ENCODE measurements at places on chromosomes 4 and X. TPM values are rescaled to one million over a fixed set of nuclear protein-coding genes. Genes with fewer than 3 reads are reported as not detected.
A peak's percentile ranks its signal among the peaks of the same experiment; 100 is the strongest.

L1CAM gene
- polyA plus RNA-seq, result 31.1 TPM

TGIF2LX gene
- not detected for polyA plus RNA-seq

VCX3A gene
- not detected for polyA plus RNA-seq

IGSF1 gene
- polyA plus RNA-seq, result not detected

SCRG1 gene
- polyA plus RNA-seq, result not detected

SH3D19 gene
- 19.4 TPM for polyA plus RNA-seq

DNA sequence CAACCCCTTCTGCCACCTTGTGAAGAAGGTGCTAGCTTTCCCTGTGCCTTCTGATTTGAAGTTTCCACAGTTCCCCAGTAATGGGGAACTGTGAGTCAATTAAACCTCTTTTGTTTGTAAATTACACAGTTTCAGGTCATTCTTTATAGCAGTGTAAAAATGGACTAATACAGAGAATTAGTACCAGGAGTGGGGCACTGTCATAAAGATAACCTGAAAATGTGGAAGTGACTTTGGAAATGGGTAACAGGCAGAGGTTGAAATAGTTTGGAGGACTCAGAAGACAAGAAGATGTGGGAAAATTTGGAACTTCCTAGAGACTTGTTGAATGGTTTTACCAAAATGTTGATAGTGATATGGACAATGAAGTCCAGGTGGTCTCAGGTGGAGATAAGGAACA lies 131.0 kb upstream of the HAND2 start:
- no peaks in the 10 kb centered on the region for H3K4me1 ChIP-seq
- H3K36me3 ChIP-seq, result no peaks in the 10 kb centered on the region
- no peak overlapping the region for H3K4me3 ChIP-seq
- DNase-seq, result no peak

GRCh38 chrX:49308604-49309269 lies 5.3 kb downstream of the GAGE10 start:
- no peak for DNase-seq
- H3K36me3 ChIP-seq, result no peaks in the 10 kb centered on the region
- no peaks in the 10 kb centered on the region for H3K27me3 ChIP-seq
- H3K27ac ChIP-seq, result no peak overlapping the region
- peaks cover 11% of the 10 kb centered on the region for H3K4me1 ChIP-seq

GRCh38 chr4:23068287-23068686 lies 375.6 kb downstream of the GBA3 start:
- no peaks in the 10 kb centered on the region for H3K27me3 ChIP-seq
- DNase-seq, result no peak
- H3K27ac ChIP-seq, result no peak overlapping the region
- H3K36me3 ChIP-seq, result no peaks in the 10 kb centered on the region
- no peak overlapping the region for H3K4me3 ChIP-seq

DNA sequence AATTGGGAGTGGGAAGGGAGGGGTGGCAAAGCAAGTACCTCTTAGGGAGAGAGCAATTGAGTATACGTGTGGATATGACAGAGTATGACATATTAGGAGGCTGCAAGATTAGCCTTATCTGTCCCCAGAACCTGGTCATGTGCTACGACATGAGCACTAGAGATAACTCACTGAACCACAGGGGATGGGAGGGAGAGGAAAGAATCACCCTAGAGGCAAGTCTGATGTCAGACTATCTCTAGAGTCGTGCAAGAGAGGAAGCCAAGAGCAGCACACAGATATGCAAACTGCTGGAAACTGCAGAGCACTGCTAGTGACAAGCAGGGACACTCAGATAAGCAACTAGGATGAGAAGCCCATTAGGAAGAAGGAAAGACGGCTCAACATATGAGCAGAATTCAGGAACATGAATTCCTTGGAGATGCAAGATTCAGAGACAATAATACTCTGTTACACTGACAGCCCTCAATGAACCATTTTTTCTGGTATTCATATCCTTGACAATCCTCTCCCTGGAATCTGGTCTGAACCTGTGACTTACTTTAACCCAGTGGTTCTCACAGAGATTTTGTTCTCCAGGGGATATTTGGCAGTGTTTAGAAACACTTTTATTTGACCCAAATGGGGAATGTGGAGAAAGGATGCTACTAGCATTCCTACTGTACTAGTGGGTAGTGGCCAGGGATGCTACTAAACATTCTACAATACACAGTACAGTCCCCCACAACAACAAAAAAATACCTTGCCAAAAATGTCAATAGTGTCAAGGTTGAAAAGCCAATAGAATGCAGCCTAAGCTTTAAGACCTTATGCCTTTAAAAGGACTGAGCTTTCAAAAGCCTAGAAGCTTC lies 84.0 kb upstream of the BMP2K start:
- H3K36me3 ChIP-seq, result no peaks in the 10 kb centered on the region
- H3K4me3 ChIP-seq, result no peak overlapping the region
- H3K27ac ChIP-seq, result no peak overlapping the region
- no peaks in the 10 kb centered on the region for H3K27me3 ChIP-seq
- DNase-seq, result no peak

GRCh38 chr4:174041555-174042105 lies 241.8 kb downstream of the FBXO8 start:
- no peak overlapping the region for H3K27ac ChIP-seq
- no peak overlapping the region for H3K4me3 ChIP-seq
- no peak for DNase-seq
- H3K36me3 ChIP-seq, result no peaks in the 10 kb centered on the region

- no peak for DNase-seq
- no peaks in the 10 kb centered on the region for H3K4me1 ChIP-seq
- H3K27me3 ChIP-seq, result no peaks in the 10 kb centered on the region
- no peaks in the 10 kb centered on the region for H3K36me3 ChIP-seq
- no peak overlapping the region for H3K27ac ChIP-seq
Measured at GRCh38 chr4:138992676-138993075, 22.9 kb upstream of the NOCT start.

- no peak overlapping the region for H3K4me3 ChIP-seq
- H3K27ac ChIP-seq, result no peak overlapping the region
- no peak for DNase-seq
- no peaks in the 10 kb centered on the region for H3K4me1 ChIP-seq
- H3K27me3 ChIP-seq, result no peaks in the 10 kb centered on the region
Measured at GRCh38 chrX:9942086-9942485, 25.1 kb upstream of the CLDN34 start.

GRCh38 chrX:100407784-100408712 lies 2.0 kb downstream of the PCDH19 start:
- H3K27me3 ChIP-seq, result peaks cover 57% of the 10 kb centered on the region
- no peak overlapping the region for H3K27ac ChIP-seq
- DNase-seq, result no peak
- no peaks in the 10 kb centered on the region for H3K4me1 ChIP-seq
- H3K36me3 ChIP-seq, result no peaks in the 10 kb centered on the region

- DNase-seq, result no peak
- no peak overlapping the region for H3K27ac ChIP-seq
- H3K27me3 ChIP-seq, result no peaks in the 10 kb centered on the region
- no peaks in the 10 kb centered on the region for H3K36me3 ChIP-seq
Measured at GRCh38 chr4:184199780-184200179, 17.9 kb downstream of the ENPP6 start.

- no peaks in the 10 kb centered on the region for H3K36me3 ChIP-seq
- no peaks in the 10 kb centered on the region for H3K4me1 ChIP-seq
- no peak for DNase-seq
- no peaks in the 10 kb centered on the region for H3K27me3 ChIP-seq
Measured at GRCh38 chrX:38937400-38937799, 136.1 kb downstream of the MID1IP1 start.

DNA sequence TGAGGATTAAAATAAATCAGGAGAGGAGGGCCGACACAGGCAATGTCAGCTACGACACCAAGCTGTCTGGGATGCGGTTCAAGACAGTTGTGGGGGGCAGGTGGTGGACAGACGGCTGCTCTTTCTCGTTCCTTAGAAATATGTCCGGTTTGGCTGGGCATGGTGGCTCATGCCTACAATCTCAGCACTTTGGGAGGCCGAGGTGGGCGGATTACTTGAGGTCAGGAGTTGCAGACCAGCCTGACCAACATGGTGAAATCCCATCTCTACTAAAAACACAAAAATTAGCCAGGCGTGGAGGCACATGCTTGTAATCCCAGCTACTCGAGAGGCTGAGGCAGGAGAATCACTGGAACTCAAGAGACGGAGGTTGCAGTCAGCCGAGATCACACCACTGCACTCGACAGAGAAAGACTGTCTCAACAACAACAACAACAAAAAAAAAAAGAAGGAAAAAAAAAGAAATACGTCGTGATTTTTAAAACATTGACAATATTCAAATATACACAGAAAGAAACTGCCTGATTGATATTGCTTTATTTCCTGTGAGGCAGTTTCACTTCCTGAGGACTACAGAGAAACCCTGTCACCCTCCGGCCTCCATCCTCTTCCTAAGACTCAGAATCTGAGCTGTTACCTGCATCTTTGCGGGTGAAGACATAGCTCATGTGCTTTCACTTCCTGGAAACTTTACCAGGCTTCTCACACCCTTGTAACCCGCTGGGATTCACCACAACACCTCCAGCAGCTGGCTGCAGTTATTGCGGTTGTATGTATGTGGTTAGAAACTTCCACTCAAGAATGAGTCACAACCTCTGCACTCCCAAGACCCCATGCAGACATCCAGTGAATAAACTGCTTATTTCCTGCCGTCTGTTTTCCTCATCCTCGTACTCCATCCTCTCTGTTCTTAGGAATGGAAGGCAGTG lies 63.8 kb upstream of the STS start:
- peaks cover 12% of the 10 kb centered on the region for H3K4me1 ChIP-seq
- no peak overlapping the region for H3K4me3 ChIP-seq
- DNase-seq, result peak; percentile 76

DNA sequence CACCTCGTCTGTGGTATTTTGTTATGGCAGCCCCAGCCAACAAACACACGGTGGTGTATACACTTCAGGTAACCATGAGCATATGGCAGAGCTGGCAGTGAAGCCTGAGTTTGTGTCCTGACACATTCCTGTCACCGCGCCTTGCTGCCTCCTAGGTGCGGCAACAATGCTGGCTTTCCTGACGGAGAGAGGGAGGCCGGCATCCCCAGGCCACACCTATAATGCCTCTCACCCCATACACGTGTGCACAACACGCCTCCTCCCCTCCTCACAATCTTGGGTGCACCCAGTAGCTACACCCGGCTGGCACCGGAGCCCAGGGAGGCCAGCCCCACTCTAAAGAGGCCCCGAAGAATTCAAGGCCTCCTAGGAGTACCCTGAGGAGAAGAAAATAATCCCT lies 158.5 kb downstream of the NSUN7 start:
- peaks cover 30% of the 10 kb centered on the region for H3K4me1 ChIP-seq
- H3K36me3 ChIP-seq, result peaks cover 5% of the 10 kb centered on the region
- H3K4me3 ChIP-seq, result peak overlapping the region; percentile 31
- H3K27ac ChIP-seq, result peak overlapping the region; percentile 76
- H3K27me3 ChIP-seq, result no peaks in the 10 kb centered on the region

DNA sequence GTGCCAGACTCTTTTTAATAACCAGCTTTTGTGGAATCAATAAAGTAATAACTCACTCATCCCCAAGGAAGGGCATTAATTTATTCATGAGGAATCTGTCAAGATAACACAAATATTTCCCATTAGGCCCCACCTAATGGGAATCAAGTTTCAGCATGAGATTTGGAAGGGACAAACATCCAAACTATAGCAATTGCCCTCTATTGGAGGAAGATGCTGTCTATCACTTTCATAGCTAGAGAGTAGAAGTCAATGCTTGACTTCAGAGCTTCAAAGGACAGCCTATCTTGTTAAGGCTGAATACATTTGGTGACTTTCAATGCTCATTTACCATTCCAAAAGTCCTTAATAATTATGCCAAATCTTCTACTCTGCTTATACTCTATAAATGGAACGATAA lies 84.9 kb upstream of the ATOH1 start:
- H3K27ac ChIP-seq, result no peak overlapping the region
- DNase-seq, result no peak
- no peaks in the 10 kb centered on the region for H3K27me3 ChIP-seq

DNA sequence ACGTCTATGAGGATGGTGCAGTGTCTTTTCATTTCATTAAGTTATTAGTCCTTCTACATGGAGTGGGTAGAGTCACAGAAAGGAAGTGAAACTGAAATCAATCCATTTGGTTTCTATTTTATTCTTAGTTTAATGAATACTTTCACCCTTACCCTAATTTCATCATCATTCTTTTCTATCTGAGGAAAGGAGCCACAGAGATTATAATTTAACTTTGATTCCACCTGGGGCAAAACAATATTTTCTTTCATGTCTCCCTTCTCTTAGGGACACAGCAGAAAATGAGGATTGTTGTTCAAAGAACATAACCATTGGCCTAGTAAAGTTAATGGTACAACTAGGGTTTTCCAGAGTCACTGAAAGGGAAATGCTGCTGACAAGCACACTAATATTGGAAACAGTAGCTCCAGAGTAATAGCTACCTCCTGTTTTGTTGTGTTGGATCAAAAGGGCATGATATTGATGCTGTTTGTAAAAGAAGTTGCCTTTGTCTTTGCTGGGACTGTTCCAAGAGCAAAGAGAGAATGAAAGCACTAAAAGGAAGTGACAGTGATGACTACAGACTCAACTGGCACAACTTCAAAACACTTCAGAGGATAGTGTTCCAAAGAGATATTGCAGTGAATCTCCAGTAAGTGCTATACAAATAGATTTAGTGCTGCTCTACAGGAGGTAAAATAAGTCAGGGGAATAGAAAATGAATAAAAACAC lies 247.1 kb upstream of the PITX2 start:
- no peaks in the 10 kb centered on the region for H3K4me1 ChIP-seq
- no peaks in the 10 kb centered on the region for H3K36me3 ChIP-seq
- H3K4me3 ChIP-seq, result no peak overlapping the region
- H3K27ac ChIP-seq, result no peak overlapping the region
- no peak for DNase-seq
- H3K27me3 ChIP-seq, result no peaks in the 10 kb centered on the region

GRCh38 chr4:26433556-26433955 lies 56.7 kb downstream of the CCKAR start:
- DNase-seq, result no peak
- peak overlapping the region; percentile 19 for H3K27ac ChIP-seq
- no peak overlapping the region for H3K4me3 ChIP-seq
- no peaks in the 10 kb centered on the region for H3K27me3 ChIP-seq
- H3K4me1 ChIP-seq, result peaks cover 23% of the 10 kb centered on the region
- H3K36me3 ChIP-seq, result peaks cover 8% of the 10 kb centered on the region

- DNase-seq, result no peak
- no peak overlapping the region for H3K4me3 ChIP-seq
- H3K4me1 ChIP-seq, result no peaks in the 10 kb centered on the region
- no peak overlapping the region for H3K27ac ChIP-seq
- peaks cover 4% of the 10 kb centered on the region for H3K27me3 ChIP-seq
Measured at GRCh38 chr4:108954880-108955279, 192.0 kb upstream of the ETNPPL start.

DNA sequence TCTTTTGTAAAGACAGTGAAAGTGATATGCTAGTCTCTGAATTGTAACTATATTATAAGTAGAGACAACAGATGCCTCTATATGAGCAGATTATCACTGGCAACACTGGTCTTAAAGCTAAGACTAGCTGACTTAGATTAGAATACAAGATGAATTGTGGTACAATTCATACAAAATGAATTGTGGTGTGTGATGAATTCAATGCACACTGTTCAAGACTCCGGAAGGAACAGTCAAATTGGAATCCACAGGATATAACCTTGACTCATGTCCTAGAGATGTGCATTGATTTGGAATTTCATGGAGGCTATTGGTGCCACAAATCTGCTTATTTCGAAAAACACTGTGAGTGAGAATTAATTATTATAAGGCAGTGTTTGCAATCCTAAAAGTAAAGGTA lies 701.8 kb downstream of the PCDH7 start:
- H3K27me3 ChIP-seq, result no peaks in the 10 kb centered on the region
- H3K4me3 ChIP-seq, result no peak overlapping the region
- no peak overlapping the region for H3K27ac ChIP-seq
- no peaks in the 10 kb centered on the region for H3K36me3 ChIP-seq

- H3K27me3 ChIP-seq, result no peaks in the 10 kb centered on the region
- H3K4me1 ChIP-seq, result no peaks in the 10 kb centered on the region
- H3K4me3 ChIP-seq, result no peak overlapping the region
- DNase-seq, result no peak
- no peaks in the 10 kb centered on the region for H3K36me3 ChIP-seq
Measured at GRCh38 chr4:3324093-3324815, 31.4 kb downstream of the RGS12 start.

Data from keratinocyte (primary cell).